Stimulated activated CD4-positive, alpha-beta T cell treated with anti-CD3 and anti-CD28 coated beads, TNF-alpha, amount 100 ng/mL, for 48 hours (primary cell): ENCODE measurements at places on chromosomes 16 and 17.
A peak's percentile ranks its signal among the peaks of the same experiment; 100 is the strongest.

- DNase-seq: no peak
These were observed 99.3 kb downstream of the STXBP4 start for GRCh38 chr17:55067697-55068439.

DNA sequence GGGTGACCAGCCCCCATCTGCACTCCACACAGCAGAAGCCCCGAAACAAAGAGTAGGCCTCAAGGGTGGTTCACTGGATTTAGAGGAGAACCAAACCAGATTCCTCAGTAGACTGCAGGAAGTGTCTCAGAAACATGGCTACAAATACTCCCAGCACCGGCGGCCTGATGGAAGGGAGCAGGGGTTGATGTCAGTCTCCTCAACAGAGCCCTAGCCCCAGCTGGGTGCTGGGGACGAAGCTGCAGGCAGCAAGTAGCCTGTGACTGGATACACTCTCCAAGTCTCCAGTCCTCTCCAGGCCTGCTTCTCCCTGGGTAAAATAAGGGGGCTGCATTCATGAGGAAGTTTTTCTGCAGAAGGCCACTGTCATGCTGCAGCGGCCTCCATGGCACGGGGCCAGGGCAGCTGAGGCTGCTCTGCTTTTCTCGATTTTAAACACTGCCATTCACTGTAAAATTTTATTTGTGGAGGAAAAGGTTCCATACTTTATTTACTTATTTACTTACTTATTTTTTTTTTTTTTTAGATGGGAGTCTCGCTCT lies 36.7 kb upstream of the SREBF1 start:
- no peak for DNase-seq

DNA sequence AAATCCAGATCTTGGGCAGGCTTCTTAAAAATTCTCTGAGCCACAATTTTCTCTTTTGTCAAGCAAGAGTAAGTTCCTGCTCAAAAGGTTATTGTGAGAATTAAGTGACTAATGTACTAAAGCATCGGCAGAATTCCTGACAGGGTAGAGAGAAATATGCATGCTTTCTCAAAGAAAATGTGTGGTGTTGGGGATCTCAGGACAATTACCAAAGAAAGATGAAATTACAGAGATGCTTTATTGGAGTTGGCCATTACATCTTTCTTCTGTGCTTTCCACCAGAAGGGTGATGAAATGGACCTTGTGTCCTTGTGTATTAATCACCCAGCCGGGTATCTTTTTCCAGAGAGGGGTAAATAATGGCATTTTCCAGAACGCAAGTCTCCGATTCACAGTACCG lies 1.7 kb upstream of the USP43 start:
- DNase-seq: no peak

- no peak for DNase-seq
These were observed 53.1 kb upstream of the CHMP6 start for GRCh38 chr17:80938556-80938955.

DNA sequence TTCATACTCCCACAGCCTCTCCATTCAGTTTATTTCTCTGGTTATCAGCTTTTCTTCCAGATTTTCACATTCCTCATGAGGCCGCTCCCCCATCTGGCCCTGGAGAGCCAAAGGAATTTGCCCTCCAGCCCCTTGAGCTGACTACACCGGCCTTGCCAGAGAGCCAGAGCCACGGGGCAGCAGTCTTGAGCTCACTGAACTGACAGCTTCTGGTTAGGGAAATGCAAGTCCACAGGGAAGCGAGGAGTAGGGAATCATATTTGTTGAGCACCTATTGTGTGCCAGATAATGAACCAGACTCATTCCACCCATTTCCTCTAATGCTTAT lies 102.4 kb downstream of the ABCC12 start:
- no peak for DNase-seq

DNA sequence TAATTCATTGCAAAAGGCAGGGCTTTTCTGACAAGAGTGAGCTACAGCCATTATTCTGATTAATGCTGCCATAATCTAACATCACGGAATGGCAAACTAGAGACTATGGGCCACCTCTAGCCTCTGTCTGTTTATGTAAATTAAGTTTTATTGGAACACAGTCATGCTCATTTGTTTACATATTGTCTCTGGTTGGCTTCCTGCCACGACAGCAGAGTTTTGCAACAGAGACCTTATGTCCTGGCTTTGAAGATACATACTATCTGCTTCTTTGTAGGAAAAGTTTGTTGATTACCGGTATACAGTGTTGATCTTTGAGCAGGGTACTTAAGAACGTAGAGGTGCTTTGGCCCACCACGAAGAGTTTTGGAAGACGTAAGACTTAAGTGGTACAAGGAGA lies 715.9 kb upstream of the RBFOX1 start:
- DNase-seq: no peak

DNA sequence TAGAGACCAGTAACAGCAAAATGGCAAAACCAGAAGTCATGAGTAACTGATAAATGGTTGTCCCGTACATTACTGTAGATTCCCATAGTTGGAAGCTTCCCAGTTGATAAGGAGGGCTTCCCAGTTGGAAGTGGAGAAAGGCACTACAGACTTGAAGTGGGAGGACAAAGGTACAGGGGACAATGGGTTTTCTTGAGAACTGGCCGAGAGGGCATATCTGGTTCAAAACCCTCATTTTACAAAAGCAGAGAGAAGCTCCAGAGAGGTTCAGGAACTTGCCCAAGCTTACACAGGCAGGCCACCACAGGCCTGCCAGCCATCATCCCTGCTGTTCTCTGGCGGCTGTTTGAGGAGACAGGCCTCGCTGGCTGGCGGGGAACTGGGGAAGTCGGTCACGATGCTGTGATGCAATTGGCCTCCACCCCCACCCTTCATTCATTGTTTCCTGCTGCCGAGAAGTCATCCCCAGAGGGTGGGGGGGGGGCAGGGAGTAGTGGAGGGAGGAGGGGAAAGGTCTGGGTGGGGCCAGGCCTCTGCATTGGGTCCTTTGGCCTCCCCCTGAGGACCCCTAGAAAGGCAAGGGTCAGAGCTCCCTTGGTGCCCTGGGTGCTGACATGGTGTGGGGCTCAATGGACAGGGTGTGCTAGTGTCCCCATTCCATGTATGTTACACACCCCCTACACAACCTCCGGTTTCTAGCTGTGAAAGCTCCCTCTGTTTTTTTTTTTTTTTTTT lies 3.0 kb downstream of the UBALD2 start:
- peak; percentile 77 for DNase-seq

GRCh38 chr16:8569650-8570346 lies 20.5 kb downstream of the TMEM114 start:
- DNase-seq: no peak

GRCh38 chr16:49461517-49461951 lies 87.9 kb downstream of the C16orf78 start:
- DNase-seq: no peak

GRCh38 chr17:15432807-15433611 lies 34.4 kb downstream of the CDRT4 start:
- DNase-seq: no peak

GRCh38 chr17:79415365-79415764 lies 195.5 kb downstream of the RBFOX3 start:
- DNase-seq: no peak

GRCh38 chr17:65093930-65094329 lies 37.4 kb upstream of the GNA13 start:
- no peak for DNase-seq

- no peak for DNase-seq
These were observed 101.6 kb downstream of the CDH8 start for GRCh38 chr16:61934601-61935000.
